ENCODE measurements at places on chromosomes 5 and 9. TPM values are rescaled to one million over a fixed set of nuclear protein-coding genes. Genes with fewer than 3 reads are reported as not detected.

The STOM gene
- polyA plus RNA-seq = 20.8 TPM

The PCDHB2 gene
- polyA plus RNA-seq = 0.27 TPM

The BOD1 gene
- 76.7 TPM for polyA plus RNA-seq

The TPD52L3 gene
- not detected for polyA plus RNA-seq

The FAM81B gene
- polyA plus RNA-seq = not detected

The SHISAL2B gene
- polyA plus RNA-seq = not detected

The SLIT3 gene
- 5.3 TPM for polyA plus RNA-seq

The OR1K1 gene
- not detected for polyA plus RNA-seq

The GKAP1 gene
- polyA plus RNA-seq = 4.3 TPM

The C7 gene
- 111 TPM for polyA plus RNA-seq

The DOK3 gene
- polyA plus RNA-seq = 6.0 TPM

The LRRC19 gene
- 121 TPM for polyA plus RNA-seq

The BRINP1 gene
- not detected for polyA plus RNA-seq

The IZUMO3 gene
- not detected for polyA plus RNA-seq

The DAB2IP gene
- 20.1 TPM for polyA plus RNA-seq

The HMMR gene
- polyA plus RNA-seq = 12.7 TPM

The BNIP1 gene
- polyA plus RNA-seq = 14.5 TPM

The PCDHAC2 gene
- polyA plus RNA-seq = 0.22 TPM

The OR13C4 gene
- not detected for polyA plus RNA-seq

The SPATA31E1 gene
- polyA plus RNA-seq = 0.74 TPM

All from small intestine (tissue), 16 donors.